ENCODE measurements at places on chromosomes 5 and 9. TPM values are rescaled to one million over a fixed set of nuclear protein-coding genes. Genes with fewer than 3 reads are reported as not detected.

- DNase-seq, result no peak
- no peak overlapping the region for H3K27ac ChIP-seq
- no peak overlapping the region for H3K4me3 ChIP-seq
- no peaks in the 10 kb centered on the region for H3K4me1 ChIP-seq
- no peaks in the 10 kb centered on the region for H3K36me3 ChIP-seq
These were observed 65.1 kb upstream of the DNAH5 start for GRCh38 chr5:14009575-14009974.

GRCh38 chr5:24906689-24907088 is 261.9 kb upstream of the CDH10 start:
- H3K27me3 ChIP-seq, result no peaks in the 10 kb centered on the region
- H3K27ac ChIP-seq, result no peak overlapping the region
- H3K4me3 ChIP-seq, result no peak overlapping the region
- no peak for DNase-seq
- no peaks in the 10 kb centered on the region for H3K4me1 ChIP-seq

DNA sequence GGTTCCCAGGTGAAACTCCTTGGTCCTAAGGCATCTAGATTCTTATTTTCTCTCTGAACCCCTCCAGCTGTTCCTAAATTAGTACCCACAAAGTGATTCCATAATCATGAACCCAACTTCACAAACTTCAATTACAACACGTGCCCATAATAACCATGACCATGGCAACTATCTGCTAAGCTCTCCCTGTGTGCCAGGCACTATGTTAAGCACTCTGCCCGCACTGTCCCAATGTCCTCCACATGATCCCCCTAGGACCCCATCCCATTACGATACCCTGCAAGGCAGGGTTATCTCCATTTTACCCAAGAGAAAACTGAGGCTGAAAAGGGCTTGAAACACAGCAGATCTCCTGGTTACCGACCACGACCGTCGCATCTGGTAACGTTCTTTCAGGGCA is 25.3 kb upstream of the ZNF622 start:
- H3K4me1 ChIP-seq, result no peaks in the 10 kb centered on the region
- no peaks in the 10 kb centered on the region for H3K36me3 ChIP-seq
- H3K4me3 ChIP-seq, result no peak overlapping the region
- no peaks in the 10 kb centered on the region for H3K27me3 ChIP-seq

- H3K4me3 ChIP-seq, result no peak overlapping the region
- no peaks in the 10 kb centered on the region for H3K36me3 ChIP-seq
- H3K4me1 ChIP-seq, result no peaks in the 10 kb centered on the region
- peak; percentile 77 for DNase-seq
These were observed 186.2 kb downstream of the FANCC start for GRCh38 chr9:95131023-95131943.

GRCh38 chr9:93048566-93049448 is 9.7 kb upstream of the SUSD3 start:
- H3K27me3 ChIP-seq, result no peaks in the 10 kb centered on the region
- H3K4me3 ChIP-seq, result no peak overlapping the region
- H3K27ac ChIP-seq, result no peak overlapping the region
- no peaks in the 10 kb centered on the region for H3K4me1 ChIP-seq
- no peak for DNase-seq

The SPAG8 gene
- total RNA-seq, result 0.07 TPM

The OBP2B gene
- total RNA-seq, result not detected

The MRPL41 gene
- 115 TPM for total RNA-seq

The PLAC8L1 gene
- total RNA-seq, result not detected

The WDR38 gene
- not detected for total RNA-seq

The SPATA31E1 gene
- not detected for total RNA-seq
